Neural progenitor cell (in vitro differentiated cells): ENCODE measurements at places on chromosomes 11 and 22.

- no peak overlapping the region for H3K4me3 ChIP-seq
- H3K27ac ChIP-seq, result no peak overlapping the region
- H3K27me3 ChIP-seq, result no peaks in the 10 kb centered on the region
- H3K4me1 ChIP-seq, result no peaks in the 10 kb centered on the region
These were observed 1469.0 kb downstream of the LRRC4C start for GRCh38 chr11:39990421-39990831.

GRCh38 chr22:30159561-30160353, 79.5 kb downstream of the HORMAD2 start:
- H3K27me3 ChIP-seq, result no peaks in the 10 kb centered on the region
- no peak for DNase-seq
- H3K36me3 ChIP-seq, result no peaks in the 10 kb centered on the region
- no peak overlapping the region for H3K27ac ChIP-seq

DNA sequence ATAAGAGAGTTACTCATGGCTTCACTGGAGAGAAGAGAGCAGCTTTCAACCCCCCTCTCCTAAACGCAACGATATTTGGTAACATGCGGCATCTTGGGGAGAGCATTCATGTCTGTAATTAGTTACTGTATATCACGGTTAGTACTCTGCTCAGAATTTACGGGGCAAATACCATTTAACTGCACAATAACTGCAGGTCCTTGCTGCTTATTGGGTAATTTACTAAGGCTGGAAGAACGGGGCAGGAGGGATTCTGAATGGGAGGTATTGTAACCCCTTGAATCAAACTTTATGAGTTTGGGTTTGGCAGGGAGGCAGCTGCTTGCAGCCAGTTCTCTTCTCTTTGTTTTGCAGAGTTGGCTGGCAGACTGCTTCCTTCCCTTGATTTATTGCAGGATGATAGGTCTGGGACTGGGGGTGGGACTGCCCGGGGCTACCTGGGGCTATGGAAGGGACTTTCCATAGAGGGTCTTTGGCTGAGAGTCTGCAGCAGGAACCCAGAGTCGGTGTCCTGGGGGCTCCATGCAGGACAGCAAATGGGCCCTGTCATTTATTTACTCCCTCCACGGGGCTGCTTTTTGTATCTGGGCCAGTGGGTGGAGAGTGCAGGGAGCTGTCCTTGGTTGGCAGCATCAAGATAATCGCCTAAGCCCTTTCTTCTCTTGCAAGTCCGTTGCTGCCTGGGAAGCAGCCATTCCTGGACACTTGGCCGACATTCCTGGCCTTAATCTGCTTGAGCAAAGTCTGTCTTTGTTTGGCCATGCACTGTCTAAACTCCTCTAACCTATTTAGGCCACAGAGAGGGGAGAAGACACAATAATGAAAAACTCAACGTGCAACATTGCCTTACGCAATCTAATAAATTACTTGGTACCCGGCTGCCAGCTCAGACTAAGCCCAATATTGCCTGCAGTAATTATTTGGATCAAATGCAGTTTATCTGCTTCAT, 188.9 kb downstream of the ST3GAL4 start:
- DNase-seq, result peak; percentile 94
- no peaks in the 10 kb centered on the region for H3K27me3 ChIP-seq
- no peak overlapping the region for H3K27ac ChIP-seq
- H3K4me3 ChIP-seq, result no peak overlapping the region

GRCh38 chr11:46696212-46696558, 4.2 kb downstream of the ARHGAP1 start:
- no peaks in the 10 kb centered on the region for H3K36me3 ChIP-seq
- no peak overlapping the region for H3K27ac ChIP-seq
- H3K27me3 ChIP-seq, result no peaks in the 10 kb centered on the region
- DNase-seq, result no peak

DNA sequence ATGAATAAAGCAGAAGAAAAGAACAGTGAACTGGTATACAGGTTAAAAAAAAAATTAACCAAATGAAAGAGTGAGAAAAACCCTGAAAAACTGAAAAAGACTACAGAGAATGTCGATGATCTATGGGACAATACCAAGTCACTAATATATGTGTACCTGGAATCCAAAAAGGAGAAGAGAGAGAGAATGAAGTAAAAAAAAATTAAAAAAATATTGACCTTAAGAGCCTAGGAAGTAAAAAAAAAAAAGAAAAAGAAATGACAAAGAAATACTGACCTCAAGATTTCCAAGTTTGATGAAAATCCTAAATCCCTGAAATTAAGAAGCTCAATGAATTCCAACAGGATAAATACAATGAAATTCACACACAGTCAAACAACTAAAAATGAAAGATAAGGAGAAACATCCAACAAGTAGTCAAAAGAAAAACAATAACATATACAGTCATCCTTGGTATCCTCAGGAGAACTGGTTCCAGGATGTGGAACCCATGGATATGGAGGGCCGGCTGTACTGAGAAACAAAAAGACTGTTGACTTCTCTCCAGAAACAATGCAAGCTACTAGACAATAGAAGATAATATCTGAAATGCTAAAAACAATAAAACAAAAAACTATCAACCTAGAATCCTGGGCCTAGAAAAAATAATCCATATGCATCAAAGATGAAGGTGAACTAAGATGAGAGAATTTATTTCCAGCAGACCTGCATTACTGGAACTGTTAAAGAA, 33.5 kb upstream of the SERPIND1 start:
- no peak overlapping the region for H3K4me3 ChIP-seq
- no peak for DNase-seq
- H3K27me3 ChIP-seq, result no peaks in the 10 kb centered on the region

DNA sequence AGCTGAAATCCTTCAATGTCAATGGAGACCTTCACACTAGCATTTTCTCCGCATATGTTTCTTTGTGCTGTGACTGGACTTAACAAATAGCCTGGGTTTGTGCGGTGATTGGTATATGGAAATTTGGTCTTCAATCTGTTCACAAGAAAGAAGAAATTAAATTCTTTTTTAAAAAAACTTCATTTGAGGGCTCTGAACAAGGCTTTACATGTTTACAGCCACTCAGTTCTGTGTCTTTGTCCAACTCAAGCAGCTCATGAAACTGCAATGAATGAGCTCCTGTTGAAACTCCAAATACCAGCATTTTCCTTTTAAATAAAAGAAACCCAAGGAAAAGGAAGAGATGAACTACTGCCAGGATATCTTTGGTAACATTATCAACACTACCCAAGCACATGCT, 57.3 kb downstream of the PIK3C2A start:
- H3K36me3 ChIP-seq, result peaks cover 12% of the 10 kb centered on the region
- peak overlapping the region; percentile 70 for H3K27ac ChIP-seq
- no peak for DNase-seq
- no peak overlapping the region for H3K4me3 ChIP-seq
- peaks cover 4% of the 10 kb centered on the region for H3K4me1 ChIP-seq

GRCh38 chr11:44133335-44133946, 38.0 kb downstream of the EXT2 start:
- DNase-seq, result peak; percentile 61
- H3K27ac ChIP-seq, result no peak overlapping the region
- no peak overlapping the region for H3K4me3 ChIP-seq
- H3K4me1 ChIP-seq, result no peaks in the 10 kb centered on the region

- no peaks in the 10 kb centered on the region for H3K27me3 ChIP-seq
- no peaks in the 10 kb centered on the region for H3K36me3 ChIP-seq
- H3K4me3 ChIP-seq, result no peak overlapping the region
- no peak overlapping the region for H3K27ac ChIP-seq
- DNase-seq, result peak; percentile 54
These were observed 41.8 kb upstream of the TH start for GRCh38 chr11:2213384-2213842.

GRCh38 chr22:20429254-20430100, 8.1 kb downstream of the SCARF2 start:
- peaks cover 76% of the 10 kb centered on the region for H3K27me3 ChIP-seq
- H3K4me1 ChIP-seq, result no peaks in the 10 kb centered on the region
- H3K36me3 ChIP-seq, result no peaks in the 10 kb centered on the region
- peak; percentile 87 for DNase-seq

- H3K27me3 ChIP-seq, result no peaks in the 10 kb centered on the region
- H3K4me3 ChIP-seq, result no peak overlapping the region
- DNase-seq, result peak; percentile 14
- H3K36me3 ChIP-seq, result no peaks in the 10 kb centered on the region
- H3K27ac ChIP-seq, result no peak overlapping the region
These were observed 10.9 kb downstream of the PHLDB1 start for GRCh38 chr11:118618115-118618990.

DNA sequence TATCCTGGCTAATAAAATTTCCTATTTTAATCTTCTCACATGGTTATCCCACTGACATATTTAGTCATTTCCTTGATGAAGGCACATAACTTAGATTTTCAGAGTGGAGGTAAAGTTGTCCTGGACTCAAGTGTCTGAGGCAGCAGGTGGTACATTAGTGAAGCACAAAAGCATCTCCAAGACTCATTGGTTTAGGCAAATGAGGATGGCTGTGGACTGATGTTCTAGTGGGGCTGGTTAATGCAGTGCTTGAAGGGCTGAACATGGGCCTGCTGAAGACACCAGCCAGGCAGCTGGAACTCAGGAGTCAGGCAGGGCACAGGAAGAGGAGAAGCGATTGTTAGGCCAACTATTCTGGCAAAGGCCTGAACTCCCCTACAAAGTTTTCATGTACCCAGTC, 76.3 kb upstream of the SESN3 start:
- H3K36me3 ChIP-seq, result no peaks in the 10 kb centered on the region
- H3K27ac ChIP-seq, result no peak overlapping the region
- H3K4me1 ChIP-seq, result peaks cover 4% of the 10 kb centered on the region
- no peak overlapping the region for H3K4me3 ChIP-seq
- DNase-seq, result no peak

DNA sequence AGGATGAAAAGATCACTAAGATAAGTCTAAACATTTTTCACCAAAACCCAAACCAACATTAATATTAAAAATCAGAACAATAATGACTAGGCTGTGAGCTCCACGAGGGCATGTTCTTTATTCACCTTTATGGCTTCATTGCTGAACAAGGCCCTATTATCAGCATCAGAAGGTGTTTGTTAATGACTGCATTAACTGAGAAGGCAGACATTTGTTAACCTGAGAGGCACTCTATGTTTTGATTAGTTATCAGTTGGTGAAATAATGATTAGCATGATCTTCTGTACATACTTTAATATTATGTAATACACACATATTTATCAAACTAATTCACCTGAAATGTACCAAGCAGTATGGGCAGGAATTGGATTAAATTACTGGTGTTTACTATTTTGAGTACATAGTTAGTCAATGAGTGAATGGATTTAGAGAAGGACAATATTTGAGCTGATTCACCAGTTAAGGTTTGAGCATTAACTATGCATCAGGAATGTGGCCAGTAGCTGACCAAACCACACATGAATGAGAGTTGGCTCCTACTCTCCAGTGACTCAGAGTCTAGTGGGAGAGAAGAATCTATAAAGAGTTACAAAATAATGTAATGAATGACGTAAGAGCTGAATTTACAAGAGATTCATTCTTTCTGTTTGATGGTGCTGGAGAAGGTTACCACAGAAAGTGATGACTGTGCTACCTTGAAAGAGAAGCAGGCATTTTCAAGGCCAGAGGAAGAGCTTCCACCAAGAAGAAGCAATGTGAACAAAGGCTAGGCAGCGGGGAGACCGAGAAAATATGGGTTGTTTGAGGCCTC, 6.7 kb downstream of the IL18 start:
- no peak for DNase-seq
- H3K36me3 ChIP-seq, result no peaks in the 10 kb centered on the region
- no peaks in the 10 kb centered on the region for H3K4me1 ChIP-seq

GRCh38 chr22:38964989-38965388, 7.6 kb downstream of the APOBEC3A start:
- no peak for DNase-seq
- H3K36me3 ChIP-seq, result no peaks in the 10 kb centered on the region
- no peaks in the 10 kb centered on the region for H3K4me1 ChIP-seq
- H3K27me3 ChIP-seq, result no peaks in the 10 kb centered on the region
- no peak overlapping the region for H3K27ac ChIP-seq

DNA sequence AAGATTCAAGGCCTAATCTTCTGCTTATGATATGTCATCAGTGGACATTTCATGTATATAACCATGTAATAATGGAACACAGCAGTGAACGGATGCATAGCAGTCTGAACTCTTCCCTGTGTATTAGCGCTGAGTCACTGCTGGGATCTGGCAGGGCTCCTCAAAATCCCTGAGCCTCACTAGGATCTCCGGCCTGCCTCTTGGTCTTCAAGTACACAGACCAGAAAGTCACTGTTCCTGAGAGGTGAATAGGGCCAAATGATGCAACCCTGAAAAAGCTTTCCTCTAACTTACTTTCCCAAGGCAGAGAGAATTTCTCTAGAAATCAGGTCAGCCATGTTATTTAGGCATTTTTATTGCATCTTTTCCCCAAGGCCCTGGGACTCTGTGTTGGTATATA, 35.0 kb downstream of the POU2AF1 start:
- H3K27ac ChIP-seq, result no peak overlapping the region
- no peak overlapping the region for H3K4me3 ChIP-seq
- DNase-seq, result no peak
- no peaks in the 10 kb centered on the region for H3K4me1 ChIP-seq
- no peaks in the 10 kb centered on the region for H3K36me3 ChIP-seq
- no peaks in the 10 kb centered on the region for H3K27me3 ChIP-seq

DNA sequence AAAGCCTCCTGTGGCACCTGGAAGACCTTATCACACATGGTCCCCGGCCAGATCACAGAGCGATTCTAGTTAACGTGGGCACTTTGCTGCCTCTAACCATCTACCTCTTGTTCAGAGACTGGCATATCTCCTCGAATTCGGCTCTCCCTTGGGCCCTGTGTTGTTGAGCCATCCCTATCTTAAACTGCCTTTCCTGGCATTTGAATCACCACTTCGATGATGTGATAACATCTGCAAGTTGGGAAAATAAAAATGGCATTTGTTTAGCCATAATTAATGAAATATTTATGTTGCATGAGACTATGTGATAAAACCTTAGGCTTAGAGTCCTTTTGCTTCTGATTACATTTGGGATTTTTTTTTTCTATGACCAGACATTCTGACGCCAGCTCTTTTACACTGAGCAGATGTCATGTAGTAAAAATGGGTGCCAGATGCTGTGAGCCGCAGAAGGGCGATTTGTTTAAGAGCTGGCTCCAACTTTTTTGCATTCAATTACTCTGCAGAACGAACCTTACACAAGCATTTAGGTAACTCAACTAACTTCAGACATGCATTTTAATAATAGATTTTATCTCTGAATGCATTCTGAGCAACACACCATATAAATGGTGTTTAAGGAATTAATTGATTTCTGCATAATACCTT, 58.5 kb upstream of the PARVA start:
- no peak overlapping the region for H3K27ac ChIP-seq

- peak; percentile 73 for DNase-seq
- no peak overlapping the region for H3K27ac ChIP-seq
- no peaks in the 10 kb centered on the region for H3K4me1 ChIP-seq
These were observed 51.5 kb downstream of the FAM181B start for GRCh38 chr11:82682003-82682751.
